ENCODE measurements at places on chromosomes 5 and 9. TPM values are rescaled to one million over a fixed set of nuclear protein-coding genes. Genes with fewer than 3 reads are reported as not detected.
A peak's percentile ranks its signal among the peaks of the same experiment; 100 is the strongest.

Gene CFAP157
- total RNA-seq, result not detected

- DNase-seq, result no peak
- H3K36me3 ChIP-seq, result no peaks in the 10 kb centered on the region
- H3K4me3 ChIP-seq, result no peak overlapping the region
- peaks cover 8% of the 10 kb centered on the region for H3K27me3 ChIP-seq
Measured at GRCh38 chr5:133797167-133797566, 171.3 kb downstream of the C5orf15 start.

- DNase-seq, result peak; percentile 81
- peak overlapping the region; percentile 48 for H3K27ac ChIP-seq
- peaks cover 7% of the 10 kb centered on the region for H3K4me1 ChIP-seq
- no peaks in the 10 kb centered on the region for H3K36me3 ChIP-seq
Measured at GRCh38 chr5:73519531-73520283, 21.5 kb downstream of the BTF3 start.

Gene CCDC107
- 30.9 TPM for total RNA-seq

DNA sequence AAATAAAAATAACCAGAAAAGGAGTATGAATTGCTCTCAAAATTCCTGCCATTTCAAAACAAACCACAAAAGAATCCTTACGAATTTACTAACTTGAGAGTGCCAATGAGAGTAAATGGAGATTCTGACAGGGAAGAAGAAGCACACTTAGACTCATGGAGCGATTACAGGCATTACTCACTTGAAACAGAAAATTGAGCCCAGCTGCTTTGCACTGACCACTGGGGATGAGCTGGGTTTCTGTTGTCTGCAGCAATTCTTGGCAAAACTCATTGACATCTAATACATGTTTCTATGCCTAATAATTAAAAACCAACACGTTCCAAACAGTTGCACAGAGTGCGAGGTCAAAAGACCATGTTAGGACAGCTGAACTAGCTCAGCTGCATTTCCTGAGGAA is 731.6 kb downstream of the DNAH5 start:
- H3K4me1 ChIP-seq, result no peaks in the 10 kb centered on the region
- no peaks in the 10 kb centered on the region for H3K36me3 ChIP-seq
- no peak for DNase-seq
- no peak overlapping the region for H3K4me3 ChIP-seq

DNA sequence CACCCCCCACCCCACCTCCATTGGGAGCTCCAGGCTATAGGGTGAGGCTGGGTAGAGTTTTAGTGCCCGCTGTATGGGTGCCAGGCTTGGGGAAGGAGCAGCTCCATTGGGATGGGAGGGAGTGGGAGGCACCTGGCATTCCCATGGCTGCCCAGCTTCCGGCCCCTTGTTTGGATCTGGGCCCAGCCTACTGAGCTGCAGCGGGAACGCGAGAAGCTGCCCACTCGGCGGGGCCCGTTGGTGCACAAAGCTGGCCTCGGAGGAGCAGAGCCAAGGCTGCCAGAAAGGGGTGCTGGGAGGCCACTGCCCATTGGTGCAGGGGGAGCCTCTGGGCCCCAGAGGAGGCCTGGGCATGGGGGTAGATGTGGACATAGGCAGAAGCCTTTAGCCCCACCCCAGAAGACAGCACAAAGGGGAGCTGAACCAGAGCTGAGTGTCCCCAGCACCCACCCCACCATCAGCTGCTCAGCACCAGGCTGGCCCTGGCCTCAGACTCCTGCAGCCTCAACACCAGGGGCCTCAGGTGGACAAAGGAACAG is 4.4 kb downstream of the LCN9 start:
- H3K27me3 ChIP-seq, result no peaks in the 10 kb centered on the region
- DNase-seq, result no peak
- no peaks in the 10 kb centered on the region for H3K36me3 ChIP-seq
- H3K4me1 ChIP-seq, result no peaks in the 10 kb centered on the region
- H3K4me3 ChIP-seq, result no peak overlapping the region
- no peak overlapping the region for H3K27ac ChIP-seq

Gene WNT8A
- not detected for total RNA-seq

Measured in activated CD4-positive, alpha-beta T cell treated with anti-CD3 and anti-CD28 coated beads, Interleukin-2, amount 10 ng/mL, durations not matched to agents 7 days and 5 days (primary cell).